ENCODE measurements at places on chromosomes 3 and 15.

GRCh38 chr3:29301332-29302019 lies 20.6 kb downstream of the RBMS3 start:
- DNase-seq = no peak

DNA sequence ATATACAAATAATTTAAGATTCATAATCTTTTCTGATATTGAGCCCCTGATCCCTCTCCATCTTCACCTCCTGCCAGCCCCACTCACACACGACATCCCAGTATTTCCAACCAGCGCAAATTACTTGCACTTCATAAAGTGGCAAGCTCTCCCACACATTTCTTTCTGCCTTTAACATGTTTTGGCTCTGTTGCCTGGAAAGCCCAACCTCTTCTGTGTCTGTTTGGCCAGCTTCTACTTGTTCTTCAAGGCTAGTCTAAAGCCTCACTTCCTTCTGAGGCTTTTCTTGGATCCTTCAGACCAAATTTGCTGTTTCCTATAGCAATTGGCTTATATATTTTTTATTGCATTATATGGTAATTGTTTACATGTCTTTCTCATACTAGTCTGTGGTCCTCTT lies 5.1 kb upstream of the TM6SF1 start:
- no peak for DNase-seq

- no peak for DNase-seq
These were observed 315.7 kb upstream of the WNT5A start for GRCh38 chr3:55802816-55803215.

GRCh38 chr3:94167796-94168195 lies 104.9 kb downstream of the NSUN3 start:
- DNase-seq = no peak

- DNase-seq = no peak
These were observed 278.6 kb upstream of the TLE3 start for GRCh38 chr15:70376031-70376928.

GRCh38 chr3:45486926-45487325 lies 98.5 kb downstream of the LARS2 start:
- DNase-seq = no peak

DNA sequence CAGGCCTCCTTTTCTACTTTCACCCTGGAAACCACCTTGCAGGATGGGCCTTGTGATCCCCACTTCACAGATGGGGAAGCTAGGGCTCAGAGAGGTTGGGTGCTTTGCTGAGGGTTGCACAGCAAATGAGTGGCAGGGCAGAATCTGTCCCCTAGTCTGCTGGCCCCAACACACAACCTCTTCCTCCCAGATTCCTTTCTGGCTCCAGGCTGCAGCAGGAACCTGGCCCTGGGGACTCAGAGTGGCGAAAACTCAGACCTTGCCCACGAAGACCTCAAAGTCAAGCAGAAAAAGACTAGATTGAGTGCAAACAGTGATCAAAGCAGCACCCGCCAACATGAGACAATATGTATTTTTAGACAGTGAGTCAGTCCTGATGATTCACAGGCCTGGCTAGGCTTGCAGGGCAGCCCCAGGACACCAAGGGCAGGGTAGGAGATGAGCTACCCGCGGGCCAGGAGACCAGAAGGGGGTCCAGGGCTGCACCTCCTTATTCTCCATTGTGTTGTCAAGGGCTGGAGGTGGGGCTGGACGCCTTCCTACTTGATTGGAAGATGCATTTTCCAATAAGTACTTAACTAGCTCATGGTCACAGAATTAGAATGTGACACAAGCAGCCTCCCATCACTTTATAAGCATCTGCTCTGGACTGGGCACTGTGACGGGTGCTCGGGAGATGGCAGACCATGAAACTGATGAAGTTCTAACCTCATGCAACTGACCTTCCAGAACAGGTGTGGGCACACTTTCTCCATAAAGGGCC lies 23.9 kb downstream of the GOLGA6L2 start:
- no peak for DNase-seq

DNA sequence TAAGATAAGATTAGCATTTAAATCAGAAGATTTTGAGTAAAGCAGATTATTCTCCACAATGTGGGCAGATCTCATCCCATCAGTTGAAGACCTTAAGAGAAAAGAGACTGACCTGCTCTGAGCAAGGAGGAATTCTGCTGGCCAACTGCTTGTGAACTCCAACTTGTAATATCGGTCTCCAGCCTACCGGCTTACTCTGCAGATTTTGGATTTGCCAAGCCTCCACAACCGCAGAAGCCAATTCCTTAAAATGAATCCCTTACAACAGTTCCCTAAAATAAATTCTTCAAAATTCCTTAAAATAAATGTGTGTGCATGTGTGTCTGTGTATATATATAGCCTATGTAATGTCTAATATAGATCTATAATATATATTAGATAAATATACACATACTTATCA lies 107.4 kb upstream of the KLF13 start:
- DNase-seq = no peak

- no peak for DNase-seq
These were observed 6.2 kb upstream of the MEIS2 start for GRCh38 chr15:37106490-37107001.

DNA sequence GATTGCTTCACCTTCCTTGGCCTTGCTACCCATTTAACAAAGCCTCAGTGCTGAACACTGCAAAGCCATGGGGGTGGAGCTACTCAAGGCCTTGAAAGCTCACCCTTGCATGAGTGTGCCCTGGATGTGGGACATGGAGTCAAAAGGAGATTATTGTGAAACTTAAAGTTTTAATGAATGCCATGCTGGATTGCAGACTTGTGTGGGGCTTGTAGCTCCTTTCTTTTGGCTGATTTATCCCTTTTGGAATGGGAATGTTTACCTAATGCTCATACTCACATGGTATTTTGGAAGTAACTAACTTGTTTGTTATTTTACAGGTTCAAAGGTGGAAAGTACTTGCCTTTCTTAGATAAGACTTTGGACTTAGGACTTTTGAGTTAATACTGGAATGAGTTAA lies 538.5 kb upstream of the NECTIN3 start:
- DNase-seq = no peak

GRCh38 chr3:127368186-127369032 lies 80.6 kb upstream of the PRR20G start:
- no peak for DNase-seq

- peak; percentile 67 for DNase-seq
These were observed 25.4 kb downstream of the ISG20 start for GRCh38 chr15:88664151-88664778.
